Skin of body (tissue), 3 donors: ENCODE measurements at places on chromosomes 6 and 20.

DNA sequence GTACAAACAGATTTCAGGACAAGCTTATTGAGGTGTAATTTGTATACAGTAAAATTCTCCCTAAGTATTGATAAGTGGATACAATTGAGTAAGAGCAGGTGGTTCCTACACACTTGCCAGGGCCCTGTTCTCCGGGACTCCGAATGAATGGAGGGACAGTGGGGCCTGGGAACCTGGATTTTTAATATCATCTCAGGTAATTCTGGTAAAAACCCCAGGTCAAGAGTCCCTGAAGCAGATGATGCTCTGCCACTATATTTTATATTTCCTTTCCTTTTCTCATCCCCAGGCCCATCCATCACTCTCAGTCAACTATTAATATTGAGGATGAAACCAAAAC lies 104.9 kb downstream of the FYN start:
- DNase-seq, result no peak

DNA sequence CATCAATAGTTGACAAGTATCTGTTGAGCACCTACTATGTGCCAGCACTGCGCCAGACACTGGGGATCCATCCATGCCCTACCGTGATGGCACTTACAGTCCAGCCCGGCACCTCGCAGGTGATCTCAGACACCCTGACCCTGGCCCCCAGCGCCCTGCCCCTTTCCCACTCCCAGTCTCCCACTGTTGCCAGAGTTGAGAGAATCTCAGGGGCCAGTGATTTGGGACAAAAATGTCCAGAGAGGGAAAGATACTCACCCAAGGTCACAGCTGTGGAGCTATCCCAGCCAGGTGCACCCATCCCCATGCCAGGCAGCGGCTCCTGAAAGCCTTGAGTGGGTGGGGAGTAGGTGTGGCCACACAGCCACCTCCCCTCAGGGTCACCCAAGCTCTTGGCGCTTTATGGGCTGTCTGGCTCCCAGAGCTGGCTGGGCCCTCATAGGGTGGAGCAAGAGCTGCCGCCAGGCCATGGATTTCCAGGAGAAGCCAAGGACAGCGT lies 3.3 kb downstream of the PI16 start:
- no peak for DNase-seq

- DNase-seq, result no peak
Measured at GRCh38 chr20:36852187-36852586, 23.8 kb upstream of the TLDC2 start.

GRCh38 chr6:137269803-137270202 lies 50.6 kb upstream of the IFNGR1 start:
- DNase-seq, result no peak

DNA sequence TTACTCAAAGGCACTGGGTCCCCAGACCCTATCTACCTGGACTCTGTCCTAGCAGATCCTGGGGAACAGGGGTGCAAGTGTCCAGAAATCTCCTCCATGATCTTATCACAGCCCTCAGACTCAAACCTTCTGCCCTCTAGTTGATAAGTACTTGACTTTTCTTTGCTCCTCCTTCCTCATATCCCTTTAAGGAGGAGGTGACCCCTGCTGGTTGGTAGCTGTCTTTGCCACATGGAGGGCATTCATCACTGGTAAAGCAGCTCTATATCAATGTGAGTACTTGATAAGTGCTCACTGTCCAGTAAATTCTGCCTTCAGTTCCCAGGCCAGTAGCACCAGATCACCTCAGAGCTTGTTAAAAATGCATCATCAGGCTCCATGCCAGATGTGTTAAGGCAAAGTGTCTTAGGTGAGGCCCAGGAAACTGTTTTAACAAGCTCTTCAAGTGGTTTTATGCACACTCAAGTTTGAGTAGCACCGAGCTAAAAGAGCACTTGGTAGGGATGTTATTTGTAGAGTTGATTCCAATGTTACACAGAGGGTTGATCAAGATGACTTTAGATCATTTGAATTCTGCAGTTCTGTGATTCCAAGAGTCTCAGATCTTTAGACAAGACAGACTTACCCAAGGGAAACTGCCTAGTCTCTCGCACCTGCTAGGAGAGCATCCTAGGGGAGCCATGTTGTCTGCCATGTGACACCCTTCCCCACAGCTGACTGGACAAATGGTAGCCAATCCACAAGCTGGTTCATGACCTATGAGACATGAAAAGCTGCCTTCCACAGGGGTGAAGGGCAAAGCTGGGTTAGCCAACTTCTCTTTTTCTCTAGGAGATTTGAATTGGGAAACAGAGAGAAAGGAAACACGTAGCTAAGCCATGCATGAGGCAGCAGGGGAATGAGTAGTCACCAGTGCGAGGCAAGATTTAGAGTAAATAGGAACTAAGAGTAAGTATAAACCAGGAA lies 18.6 kb downstream of the TREML2 start:
- DNase-seq, result no peak
